ENCODE measurements at places on chromosomes 7 and 10.

DNA sequence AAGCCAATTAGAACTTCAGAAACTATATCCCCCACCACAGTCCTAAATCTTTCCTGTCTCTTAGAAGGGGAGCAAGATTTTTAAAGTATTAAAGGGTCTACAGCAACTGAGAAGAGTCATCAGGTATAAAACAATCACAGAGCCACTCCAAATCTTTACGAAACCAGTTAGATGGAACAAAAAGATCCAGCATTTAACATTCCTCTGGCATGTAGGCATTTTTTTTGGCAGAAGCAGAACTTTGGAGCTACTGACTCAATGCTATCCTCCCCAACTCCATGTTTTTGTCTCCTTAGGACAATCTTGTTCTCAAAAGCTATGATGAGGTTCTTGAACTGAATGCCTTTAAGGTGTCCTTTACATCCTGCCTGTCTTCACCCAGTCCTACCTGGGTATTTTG lies 333.3 kb downstream of the PRPF18 start:
- no peak for DNase-seq

DNA sequence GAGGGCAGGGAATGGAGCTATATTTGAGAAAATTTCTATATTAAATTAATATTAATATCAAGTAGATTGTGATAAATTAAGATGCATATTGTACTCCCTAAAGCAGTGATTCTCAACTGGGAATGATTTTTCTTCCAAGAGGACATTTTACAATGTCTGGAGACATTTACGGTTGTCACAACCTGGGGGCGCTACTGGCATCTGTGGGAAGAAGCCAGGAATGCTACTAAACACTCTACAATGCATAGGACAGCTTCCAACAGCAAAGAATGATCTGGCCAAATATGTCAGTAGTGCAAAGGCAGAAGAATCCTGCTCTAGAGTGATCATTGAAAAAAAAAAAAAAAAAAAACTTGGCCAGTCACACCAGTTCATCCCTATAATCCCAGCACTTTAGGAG lies 100.0 kb downstream of the LSM5 start:
- no peak for DNase-seq

- no peak for DNase-seq
Measured at GRCh38 chr7:12751764-12752163, 64.3 kb downstream of the ARL4A start.

- peak; percentile 7 for DNase-seq
Measured at GRCh38 chr7:142646386-142647140, 102.7 kb upstream of the PRSS1 start.

DNA sequence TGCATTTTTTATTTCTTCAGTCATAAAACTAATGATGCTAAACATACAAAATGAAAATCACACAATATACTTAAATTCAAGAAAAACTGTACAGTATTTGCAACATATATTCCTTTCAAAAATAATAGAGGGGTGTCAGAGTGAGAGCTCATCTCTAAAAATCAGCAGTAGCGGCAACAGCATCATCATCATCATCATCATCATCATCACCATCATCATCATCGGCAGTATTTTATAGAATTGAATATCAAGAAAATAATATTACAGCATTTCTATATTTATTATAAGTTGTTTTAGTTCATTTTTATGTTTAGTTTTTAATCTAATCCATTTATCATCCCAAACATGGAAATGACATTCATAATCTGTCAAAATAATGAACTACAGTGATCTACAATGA lies 67.4 kb upstream of the PPP1R3A start:
- DNase-seq = no peak

- DNase-seq = no peak
Measured at GRCh38 chr7:95674101-95674500, 77.8 kb upstream of the PDK4 start.

DNA sequence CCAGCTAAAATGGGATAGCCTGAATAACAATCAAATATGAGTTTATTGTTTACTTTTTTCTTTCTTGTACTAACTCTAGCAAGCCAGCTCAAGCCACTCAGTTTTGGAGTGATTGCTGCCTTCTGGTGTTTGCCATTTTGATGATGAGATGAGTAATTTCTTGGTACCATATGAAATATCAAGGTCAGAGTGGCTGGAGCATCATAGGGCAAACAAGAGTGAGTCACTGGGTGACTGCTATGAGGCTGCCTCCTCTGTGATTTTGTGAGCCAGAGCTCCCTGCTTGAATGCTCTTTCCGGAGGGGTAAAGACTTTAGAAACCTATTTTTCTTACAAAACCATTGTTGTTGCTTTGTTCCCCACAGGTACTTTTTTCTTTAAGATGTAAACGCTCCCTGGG lies 295.6 kb downstream of the PRKG1 start:
- DNase-seq = no peak

DNA sequence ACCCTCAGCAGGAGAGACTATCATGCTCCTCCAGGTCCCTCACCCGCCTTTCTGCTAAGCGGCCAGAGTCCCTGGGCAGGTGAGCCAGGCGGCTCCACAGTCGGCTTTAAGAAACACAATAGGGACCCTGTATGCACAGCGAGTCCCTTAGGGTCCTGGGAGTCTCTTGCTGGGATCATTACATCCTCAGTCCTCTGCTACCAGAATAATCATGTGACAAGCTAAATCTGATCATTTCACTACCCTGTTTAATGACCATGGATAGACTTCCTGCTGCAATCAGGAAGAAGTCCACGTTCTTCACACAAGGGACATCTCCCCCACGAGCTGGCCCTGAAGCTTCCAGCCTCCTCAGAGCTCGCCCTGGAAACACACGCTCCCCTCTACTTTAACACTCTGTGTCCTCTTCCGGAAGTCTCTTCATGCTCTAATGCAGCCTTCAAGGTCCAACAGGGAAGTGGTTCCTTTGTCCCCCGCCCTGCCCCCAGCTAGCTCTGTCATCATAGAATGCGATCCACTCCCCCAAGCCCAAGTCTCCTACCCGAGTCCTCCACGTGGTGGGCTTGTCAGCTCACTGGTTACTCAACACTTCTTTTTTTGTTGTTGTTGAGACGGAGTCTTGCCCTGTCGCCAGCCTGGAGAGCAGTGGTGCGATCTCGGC lies 101.5 kb downstream of the RNF216 start:
- DNase-seq = no peak

- peak; percentile 17 for DNase-seq
Measured at GRCh38 chr7:99005776-99006175, 127.4 kb downstream of the TRRAP start.

GRCh38 chr7:28473571-28474281 lies 61.4 kb downstream of the CREB5 start:
- no peak for DNase-seq

GRCh38 chr10:28180654-28181053 lies 122.2 kb downstream of the MPP7 start:
- peak; percentile 8 for DNase-seq

GRCh38 chr7:33661430-33662160 lies 243.7 kb upstream of the BMPER start:
- DNase-seq = no peak

DNA sequence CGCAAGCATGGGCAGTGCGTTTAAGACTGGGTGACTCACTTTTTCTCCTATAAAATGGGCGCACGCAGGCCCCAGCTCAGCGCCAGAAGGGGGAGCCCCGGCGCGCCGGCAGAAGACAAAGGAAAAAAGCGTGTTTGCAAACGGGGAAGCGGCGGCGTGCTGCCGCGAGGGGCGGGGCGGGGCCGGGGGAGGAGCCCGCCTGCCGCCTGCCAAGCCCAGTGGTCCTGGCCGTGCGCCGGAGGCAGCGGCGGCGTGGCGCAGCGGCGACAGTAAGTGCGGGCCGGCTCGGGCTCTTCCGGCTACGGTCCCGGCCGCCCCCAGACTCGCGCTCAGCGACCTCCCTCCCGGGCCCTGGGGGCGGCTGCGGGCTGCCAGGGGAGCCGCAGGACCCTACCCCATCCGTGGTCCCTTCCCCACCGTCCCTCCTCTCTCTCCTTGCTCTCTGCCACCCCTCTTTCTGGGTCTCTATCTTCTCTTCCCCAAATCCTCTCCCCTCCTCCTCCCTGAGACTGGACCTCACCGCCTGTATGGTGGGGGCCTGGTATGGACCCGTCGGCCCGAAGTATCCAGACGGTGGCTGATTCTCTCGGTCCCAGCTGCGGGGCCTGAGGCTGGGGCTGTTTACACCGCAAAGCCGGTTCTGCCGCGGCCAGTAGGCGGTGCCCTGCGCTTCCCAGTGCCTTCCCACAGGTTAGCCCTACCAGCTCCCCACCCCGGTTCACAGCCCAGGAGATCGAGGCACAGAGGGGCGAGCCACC lies at the start of gene SLC29A3:
SLC29A3 (plus strand) TSS at position 218 of the 758 bp plus-strand sequence; CDS start at position 269, 51 bp downstream.
- DNase-seq = peak; percentile 90

DNA sequence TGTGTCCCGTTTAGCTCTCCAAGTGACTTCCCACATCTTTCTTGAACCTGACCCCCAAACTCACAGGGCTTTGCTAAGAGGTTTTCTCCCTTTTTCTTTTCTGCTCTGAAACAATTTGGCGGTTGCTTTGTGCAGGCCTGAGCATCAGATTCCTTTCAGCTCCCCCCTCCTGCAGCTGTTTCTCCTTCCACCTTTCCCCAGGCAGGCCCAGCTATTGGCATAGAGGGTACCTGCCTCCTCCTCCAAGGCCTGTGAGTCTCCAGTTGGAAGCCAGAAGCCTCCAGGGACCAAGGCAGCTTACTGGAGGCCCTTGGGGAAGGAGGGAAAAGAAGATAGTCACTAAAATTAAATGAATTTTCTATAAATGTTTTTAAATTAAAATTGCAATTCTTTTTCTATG lies 7.7 kb downstream of the VAX1 start:
- no peak for DNase-seq

- no peak for DNase-seq
Measured at GRCh38 chr10:63901881-63902280, 380.7 kb downstream of the REEP3 start.

GRCh38 chr10:35933491-35933890 lies 291.4 kb upstream of the FZD8 start:
- no peak for DNase-seq

DNA sequence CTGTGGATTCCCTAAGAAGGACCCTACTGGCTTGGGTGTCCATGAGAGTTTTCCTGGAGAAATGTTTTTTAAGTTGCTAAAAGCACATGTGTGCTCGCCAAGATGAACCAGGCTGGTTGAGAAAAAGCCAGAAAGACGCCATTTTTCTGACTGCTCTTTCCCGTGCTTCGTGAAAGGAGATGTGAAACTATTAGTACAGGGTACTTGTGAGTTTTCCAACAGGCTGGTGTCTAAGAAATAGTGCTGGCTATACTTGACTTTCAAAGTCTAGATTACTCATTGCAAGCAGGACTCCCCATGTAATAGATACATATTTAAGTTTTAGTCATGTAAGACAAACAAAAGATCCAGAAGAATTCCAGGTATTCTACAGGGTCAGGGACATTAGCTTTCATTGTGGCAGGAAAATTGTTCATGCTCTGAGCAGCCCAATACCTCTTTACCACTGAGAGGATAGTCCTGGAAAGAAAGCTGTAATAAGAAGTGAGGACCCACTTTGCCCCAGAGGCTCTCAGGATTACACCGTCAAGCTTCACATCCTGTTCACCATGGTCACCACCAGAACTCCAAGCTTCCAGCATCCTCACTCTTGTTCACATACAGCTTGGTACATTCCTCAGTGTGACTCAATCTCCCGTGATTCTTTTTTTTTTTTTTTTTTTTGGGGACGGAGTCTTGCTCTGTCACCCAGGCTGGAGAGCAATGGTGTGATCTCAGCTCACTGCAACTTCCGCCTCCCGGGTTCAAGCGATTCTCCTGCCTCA lies 43.8 kb upstream of the ICA1 start:
- DNase-seq = no peak

- DNase-seq = peak; percentile 87
Measured at GRCh38 chr7:39623047-39623731, at the start of gene RALA. Gene RALA (plus strand): TSS chr7:39623572. CDS start chr7:39686668, 63,096 bp downstream.

GRCh38 chr10:15715619-15716227 lies 4.0 kb downstream of the ITGA8 start:
- no peak for DNase-seq

- no peak for DNase-seq
Measured at GRCh38 chr10:87596351-87596750, 63.3 kb upstream of the PAPSS2 start.

- no peak for DNase-seq
Measured at GRCh38 chr10:133336577-133337369, at the start of gene CALY. Gene CALY (minus strand): TSS chr10:133336896. CDS start chr10:133328989, 7,907 bp downstream.

GRCh38 chr7:42238709-42239366 lies 1.8 kb upstream of the GLI3 start:
- DNase-seq = no peak

- DNase-seq = no peak
Measured at GRCh38 chr7:25388681-25389080, 160.4 kb upstream of the NPVF start.

- no peak for DNase-seq
Measured at GRCh38 chr10:74049955-74050354, 52.0 kb downstream of the VCL start.

- DNase-seq = no peak
Measured at GRCh38 chr7:25250386-25250785, 22.1 kb upstream of the NPVF start.

- DNase-seq = no peak
Measured at GRCh38 chr7:45595809-45596664, 21.9 kb downstream of the ADCY1 start.

DNA sequence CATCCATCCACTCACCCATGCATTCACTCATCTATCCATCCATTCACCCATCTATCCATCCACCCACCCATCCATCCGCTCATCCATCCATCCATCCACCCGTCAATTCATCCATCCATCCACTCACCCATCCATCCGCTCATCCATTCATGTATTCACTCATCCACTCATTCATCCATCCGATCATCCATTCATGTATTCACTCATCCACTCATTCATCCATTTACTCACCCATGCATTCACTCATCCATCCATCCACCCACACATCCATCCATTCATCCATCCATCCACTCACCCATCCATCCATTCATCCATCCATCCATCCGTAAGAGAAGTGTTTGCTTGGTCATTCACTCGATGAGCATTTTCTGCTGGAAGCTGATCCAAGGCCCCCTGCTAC lies 8.7 kb upstream of the PSMG3 start:
- DNase-seq = no peak

- no peak for DNase-seq
Measured at GRCh38 chr7:106425017-106425719, 140.4 kb upstream of the NAMPT start.

GRCh38 chr7:128115336-128115820 lies 84.1 kb upstream of the LRRC4 start:
- DNase-seq = no peak

DNA sequence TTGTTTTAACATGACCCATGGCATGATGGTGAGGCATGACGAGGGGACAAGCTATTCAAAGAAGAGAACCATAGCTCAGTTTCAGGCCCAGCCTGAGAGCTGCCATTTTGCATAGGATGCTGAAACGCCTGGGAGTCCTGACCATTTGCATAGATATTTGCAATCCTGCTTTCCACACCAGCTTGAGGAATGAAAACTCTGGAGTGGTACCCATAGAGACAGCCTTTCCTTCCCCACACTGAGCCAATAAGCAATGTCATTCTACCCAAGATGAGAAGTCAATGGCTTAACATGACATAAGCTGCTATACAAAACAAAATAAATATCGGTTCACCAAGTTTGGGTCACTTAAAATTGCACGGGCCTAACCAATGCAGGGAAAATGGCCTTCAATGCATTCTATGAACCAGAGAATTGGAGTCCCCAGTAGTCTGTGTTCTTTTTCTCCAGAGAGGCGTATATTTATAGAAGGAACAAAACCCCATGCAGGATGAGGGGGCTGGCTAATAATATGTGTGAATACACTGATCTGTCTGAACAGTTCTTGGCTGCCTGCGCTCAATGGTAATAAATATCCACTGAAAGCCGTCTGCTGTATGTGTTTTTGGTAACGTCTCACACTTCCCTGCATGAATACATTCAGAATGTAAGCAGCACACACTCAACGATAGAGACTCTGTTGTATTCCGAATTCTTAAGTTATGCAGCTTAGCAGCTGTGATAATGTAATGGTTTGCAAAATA lies 329.3 kb downstream of the FRMD4A start:
- no peak for DNase-seq

- DNase-seq = no peak
Measured at GRCh38 chr7:122847871-122848473, 38.3 kb downstream of the CADPS2 start.

Measured in OCI-LY7 (cell line).